ENCODE measurements at places on chromosomes 6 and 20.

DNA sequence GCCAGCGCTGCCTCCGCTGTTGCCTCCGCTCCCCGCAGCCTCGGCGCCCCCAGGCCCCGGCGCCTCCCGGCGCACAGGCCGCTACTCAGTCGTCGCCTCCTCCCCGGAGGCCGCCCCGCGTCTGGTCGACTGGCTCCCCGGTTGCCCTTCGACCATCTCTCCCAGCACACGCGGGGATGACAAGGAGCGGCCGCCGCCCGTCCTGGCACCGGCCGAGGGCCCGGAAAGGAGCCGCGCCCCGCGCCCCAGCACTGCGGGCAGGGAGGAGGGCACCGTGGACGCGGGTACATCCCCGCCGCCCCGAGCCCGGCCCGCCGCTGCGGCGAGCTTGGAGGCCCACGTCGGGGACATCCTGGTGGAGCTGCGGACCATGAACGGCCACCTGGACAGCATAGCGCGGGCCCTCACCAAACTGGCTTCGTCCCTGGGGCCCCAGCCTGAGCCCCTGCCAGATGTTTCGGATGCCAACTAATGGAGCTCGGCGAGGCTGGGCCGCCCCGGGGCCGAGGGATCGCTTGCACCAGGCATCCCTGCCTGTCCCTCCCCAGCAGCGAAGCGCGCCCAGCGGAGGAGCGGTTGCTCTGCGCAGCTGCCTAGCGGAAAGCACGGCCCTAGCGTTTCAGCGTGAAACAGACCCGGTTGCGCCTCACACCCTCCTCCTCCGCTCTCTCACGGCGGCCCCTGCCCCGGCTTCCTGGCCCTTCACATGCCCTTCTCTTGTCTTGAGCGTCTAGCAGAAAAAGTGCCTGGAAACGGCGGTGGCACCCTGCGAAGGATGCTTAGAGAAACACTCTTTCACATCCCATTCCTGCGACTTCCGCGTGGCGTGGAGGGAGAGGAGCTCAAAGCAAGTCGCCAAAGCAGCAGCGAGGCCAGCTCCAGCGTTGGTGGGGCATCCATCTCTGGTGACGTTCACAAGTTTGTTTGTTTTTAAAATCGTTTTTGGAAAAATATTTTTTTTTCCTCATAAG lies 285.8 kb upstream of the SUPT3H start:
- no peak for DNase-seq

DNA sequence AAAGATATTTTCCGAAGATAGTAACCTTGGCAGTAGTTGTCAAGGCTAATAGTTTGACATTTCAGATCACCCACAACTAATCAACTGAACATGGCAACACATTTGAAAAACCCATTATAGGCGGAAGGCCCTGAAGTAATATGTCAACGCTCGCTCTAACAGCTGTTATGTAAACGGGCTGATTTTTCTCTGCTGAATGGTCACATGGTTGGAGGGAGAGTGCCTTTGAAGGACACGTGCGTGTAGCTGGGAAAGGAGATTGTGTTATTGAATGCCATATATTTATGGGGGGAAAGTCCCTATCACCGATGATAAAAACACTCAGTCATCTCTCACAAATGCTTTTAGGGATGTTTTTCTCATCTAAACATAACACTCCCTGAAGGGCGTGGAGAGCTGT lies 160.0 kb upstream of the RALGAPA2 start:
- no peak for DNase-seq

DNA sequence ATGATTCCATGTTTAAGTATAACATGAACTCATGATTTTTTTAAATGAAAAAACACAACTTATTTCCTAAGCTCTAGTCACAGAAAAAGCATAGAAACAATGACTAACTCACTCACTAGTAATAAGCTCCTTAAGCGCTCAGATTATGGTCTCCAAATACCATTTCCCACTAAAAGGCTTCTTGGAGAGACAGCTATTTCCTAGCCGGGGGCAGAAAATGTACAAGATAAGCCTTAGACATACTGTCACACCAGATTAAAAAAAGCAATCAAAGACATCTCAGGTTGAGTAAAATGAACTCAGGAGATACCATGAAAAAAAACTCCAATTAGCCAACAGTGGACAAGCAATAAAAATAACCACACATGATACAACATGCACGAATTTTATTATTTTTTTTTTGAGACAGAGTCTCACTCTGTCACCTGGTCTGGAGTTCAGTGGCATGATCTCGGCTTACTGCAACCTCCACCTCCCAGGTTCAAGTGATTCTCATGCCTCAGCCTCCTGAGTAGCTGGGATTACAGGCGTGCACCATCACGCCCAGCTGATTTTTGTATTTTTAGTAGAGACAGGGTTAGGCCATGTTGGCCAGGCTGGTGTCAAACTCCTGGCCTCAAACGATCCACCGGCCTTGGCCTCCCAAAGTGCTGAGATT lies 14.9 kb downstream of the SRPK1 start:
- no peak for DNase-seq

DNA sequence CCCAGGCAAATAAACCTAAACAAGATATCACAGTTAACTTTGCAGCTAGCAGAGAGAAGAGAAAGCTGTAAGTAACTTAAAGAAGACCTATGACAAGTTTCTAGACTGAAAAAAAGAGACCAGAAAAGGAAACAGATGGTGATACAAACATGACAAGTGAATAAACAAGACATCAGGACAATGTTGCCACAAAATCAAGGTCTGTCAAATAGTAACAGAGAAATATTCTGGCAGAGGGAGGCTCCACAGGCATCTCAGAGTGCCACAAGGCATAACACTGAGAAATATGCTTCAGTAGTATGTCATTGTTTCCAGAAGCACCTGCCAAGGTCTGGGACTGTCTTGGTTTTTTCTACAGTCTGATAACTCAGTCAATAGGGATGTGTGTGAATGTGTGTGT lies 332.2 kb downstream of the KHDRBS2 start:
- DNase-seq, result no peak

DNA sequence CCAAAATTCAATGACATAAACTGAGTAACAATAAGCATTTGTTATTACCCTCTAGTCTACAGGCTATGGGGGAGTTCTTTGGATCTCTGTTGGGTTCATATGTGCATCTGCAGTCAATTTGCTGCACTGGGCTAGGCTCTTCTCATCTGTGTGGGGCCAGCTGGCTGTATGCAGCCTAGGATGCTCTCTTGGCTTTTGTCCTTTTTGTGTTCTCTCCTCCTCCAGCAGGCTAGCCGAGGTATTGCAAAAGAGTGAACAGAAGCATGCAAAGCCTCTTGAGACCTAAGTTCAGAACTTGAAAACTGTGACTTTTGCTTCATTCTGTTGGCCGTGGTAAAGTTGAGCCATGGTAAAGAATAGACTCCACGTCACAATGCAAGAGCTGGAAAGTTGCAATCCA lies 62.8 kb upstream of the FOXO3 start:
- no peak for DNase-seq

DNA sequence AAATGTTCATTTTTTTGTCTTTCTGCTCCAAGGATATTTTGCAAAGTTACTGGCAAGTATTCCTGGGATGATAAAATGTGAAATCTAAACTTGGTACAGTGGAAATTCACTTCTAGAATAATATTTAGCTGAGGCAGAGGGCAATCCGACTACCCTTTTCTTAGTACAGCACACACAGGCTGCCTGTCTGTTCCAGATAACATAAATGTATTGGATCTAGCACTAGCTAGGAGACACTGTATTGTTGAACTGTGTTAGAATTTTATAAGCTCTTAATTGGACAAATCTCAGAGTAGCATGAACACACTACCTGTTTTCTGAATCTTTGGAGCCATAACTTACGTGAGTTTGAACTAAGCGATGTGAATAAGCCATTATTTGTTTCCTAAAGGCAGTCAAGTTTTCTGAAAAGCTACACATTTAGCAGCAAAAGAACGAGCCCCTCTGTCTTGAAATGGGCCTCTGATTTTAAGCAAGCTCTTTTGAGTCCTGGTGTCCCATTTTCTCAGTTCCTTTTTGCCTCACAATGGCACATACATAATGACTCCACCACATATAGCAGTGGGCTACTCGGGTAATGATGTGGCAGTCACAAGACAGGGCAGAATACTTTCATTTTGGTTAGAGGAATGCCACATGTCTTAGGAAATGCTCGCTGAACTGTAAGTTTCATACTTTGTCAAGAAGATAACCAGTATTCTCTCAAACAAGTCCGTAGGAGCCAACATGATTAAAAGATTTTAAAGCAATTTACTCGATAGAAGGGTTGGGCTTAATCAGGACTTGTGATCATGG lies 116.5 kb upstream of the ESR1 start:
- DNase-seq, result no peak

DNA sequence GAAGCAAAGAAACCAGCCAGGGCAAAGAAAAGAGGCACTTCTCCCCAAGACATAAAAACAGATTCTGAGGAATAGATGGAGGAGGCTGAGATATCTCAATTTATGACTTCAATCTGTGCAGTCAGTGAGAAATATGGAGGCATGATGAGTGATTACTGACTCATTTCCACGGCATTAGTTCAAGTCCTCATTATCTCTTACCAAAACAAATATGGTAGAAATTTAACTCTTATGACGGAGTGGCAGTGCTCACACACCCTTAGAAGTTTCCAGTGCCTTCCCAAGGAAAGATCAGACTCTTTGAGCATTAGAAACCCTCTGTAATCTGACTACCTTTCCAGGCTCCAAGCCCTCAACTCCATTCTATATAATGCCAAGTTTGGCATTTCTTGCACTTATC lies 364.1 kb downstream of the ARHGAP18 start:
- DNase-seq, result no peak

DNA sequence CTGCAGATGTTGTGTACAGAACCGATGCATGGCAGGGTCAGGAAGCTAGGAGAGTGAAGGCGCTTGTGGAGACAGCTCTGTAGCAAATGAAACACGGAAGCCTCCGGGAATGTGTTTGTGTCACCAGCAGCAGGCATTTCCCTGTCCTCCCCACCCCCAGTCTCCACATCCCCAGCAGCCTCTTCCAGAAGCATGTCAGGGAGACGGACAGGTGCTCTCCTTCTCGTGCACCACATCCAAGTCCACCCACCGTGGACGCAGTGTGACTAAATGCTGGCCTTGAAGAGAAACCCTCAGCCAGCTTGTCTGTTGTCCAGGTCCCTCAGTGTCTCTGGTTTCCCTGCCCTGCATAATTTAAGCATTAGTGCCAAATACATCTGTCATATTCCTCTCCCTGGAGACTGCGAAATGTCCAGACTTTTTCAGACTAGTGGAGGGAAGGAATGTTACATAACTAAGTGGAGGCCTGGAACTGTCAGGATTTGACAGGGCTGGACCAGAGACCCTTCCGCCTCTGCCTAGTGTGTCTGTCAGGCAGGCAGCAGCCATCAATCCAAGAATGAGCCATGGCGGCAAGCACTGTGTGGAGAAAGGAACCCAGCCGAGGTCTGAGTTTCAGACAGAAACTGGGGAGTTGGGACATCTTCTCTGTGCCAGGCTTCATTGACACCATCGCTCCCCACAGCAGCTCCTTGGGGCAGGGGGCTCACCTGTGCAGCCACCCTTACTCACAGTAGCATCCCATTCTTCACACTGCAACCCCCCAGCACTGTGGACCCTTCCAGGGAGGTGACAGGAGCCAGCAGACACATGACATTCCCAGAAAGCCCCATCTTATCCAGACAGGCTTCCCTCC lies 26.6 kb upstream of the PI16 start:
- no peak for DNase-seq

DNA sequence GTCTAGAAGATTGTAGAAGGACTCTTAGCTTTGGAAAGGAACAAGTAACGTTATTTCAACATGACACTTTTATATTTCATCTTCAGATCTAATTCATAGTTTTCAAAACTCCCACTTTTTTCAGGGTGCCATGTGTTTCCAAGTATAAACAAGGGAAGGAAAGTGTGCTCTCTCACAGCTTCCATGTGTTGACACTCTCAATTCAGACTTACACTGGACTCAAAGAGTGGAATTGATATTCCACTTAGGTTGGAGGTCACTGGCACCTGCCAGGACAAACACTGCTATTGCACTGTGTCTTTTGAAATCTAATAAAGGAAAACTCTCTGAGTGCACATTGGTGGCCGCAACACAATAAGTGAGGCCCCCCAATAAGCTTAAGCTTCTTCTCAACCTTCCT lies 22.5 kb upstream of the SAMD3 start:
- no peak for DNase-seq

DNA sequence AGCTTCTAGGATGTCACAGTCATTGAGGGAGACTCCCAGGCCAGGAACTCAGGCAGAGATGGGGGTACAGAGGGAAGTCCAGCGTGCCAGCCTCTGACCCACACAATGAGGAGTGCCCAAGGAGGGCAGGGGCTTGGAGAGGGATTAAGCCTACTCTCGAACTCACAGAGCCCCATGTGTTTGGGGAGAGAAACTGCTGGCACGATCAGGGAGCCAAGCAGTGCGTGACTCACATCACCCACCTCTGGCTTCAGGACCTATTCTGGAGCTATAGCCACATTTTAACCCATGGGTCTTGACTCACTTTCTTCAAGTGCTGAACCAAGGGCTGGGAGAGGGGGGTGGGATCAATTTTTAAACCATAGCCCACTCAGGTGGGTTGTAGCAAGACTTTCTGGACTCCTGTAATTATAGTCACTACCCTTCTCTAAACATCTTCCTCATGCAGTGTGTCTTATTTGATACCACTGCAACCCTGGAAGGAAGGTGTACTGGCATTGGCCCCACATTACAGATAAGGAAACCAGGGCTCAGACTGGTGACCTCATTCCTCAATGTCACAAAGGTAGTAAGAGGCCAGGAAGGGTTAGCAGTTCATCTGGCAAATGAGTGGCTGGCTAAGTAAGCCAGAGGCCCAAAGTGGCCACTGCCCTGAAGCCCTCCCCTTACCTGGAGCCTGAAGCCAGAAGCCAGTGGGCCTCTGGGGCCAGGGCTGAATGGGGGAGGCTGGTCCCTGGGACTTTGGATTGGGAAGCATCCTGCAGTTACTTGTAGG lies 12.0 kb downstream of the FOXP4 start:
- no peak for DNase-seq

DNA sequence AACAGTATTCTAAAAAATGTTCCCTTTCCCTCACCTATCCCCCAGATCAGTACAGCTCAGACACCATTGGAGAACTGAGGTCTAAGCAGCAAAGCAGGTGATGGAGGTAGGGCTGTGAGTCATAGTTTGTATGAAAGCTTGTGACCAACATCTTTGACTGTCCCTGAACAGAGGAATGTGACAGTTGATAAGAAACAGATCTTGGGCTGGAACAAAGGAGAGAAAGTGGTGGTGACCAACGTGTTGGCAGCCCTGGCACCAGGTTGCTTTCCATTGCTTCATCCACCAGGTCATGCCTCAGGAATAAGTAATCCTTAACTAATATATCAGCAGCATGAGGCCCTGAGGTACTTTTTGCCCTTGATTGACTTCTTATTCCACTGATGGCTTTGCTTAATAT lies 19.9 kb upstream of the CRIP3 start:
- DNase-seq, result no peak
